ENCODE measurements at places on chromosomes 16 and 17.
A peak's percentile ranks its signal among the peaks of the same experiment; 100 is the strongest.

DNA sequence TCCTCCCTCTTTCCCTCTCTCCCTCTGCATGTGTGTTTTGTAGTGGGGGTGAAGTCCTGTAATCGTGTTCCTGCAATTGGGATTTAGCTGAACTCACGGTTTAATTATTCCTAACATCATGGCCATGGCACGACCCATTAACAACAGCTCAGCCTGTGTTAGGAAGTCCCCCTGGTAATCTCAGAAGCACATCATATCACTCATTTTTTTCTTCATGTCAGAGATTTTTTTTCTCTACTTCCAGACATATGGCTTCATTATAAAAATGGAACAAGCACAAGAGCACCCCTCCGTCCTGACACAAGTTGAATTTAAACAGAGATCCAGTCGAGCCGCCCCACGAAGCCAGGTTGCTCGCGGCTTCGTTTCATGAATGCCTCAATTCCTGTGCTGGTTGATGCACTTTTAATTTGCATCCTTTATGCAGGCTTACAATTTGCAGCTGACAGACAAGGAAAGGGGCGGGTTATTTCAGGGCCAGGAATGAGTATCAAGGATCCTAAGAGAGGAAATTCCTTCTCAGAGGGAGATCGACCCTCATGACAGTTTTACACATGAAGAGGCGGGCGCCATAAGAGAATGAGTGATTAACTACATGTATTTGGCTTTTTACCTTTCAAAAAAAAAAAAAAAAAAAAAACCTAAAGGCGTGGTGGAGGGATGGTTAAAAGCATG is 192.9 kb downstream of the MAF start:
- DNase-seq, result no peak

DNA sequence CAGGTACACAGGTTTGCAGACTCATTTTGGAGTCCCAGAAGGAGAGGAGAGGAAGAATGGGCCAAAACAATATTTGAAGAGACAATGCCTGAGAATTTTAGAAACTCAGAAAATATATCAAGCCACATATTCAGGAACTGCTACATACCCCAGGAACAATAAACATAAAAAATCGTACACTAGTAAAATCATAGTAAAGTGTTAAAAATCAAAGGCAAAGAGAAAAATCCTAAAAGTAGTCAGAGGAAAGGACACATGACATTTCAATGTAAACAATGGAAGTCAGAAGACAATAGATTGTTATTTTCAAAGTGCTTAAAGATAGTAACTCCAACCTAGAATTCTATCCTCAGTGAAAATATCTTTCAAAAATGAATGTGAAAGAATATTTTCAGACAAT is 28.5 kb upstream of the NACA2 start:
- DNase-seq, result no peak

- DNase-seq, result no peak
Observed at GRCh38 chr17:7403727-7403976, 245 bp downstream of the TMEM256 start.

DNA sequence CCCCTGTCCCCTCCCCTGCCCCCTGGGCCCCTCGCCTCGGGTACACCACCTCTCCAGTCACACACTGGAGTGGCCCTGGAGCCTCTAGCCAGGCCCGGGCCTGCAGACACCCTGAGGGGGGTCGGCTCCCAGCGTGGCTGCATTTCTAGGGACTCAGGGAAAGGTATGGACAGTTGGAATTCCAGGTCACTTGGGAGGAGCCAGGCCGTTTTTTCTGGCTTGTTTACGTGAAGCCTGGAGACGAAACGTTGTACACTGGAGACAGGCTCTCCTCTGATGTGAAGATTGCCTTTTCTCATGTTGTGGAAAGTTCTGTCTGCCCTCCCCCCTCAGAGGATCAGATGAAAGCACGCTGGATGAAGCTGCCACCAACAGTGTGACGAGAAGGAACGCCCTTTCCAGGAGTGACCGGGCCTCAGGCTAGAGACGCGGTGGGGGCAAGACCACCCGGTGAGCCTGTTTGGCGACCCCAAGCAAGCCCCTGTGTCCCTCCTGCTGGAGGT is 4.0 kb upstream of the PPP1R27 start:
- no peak for DNase-seq

DNA sequence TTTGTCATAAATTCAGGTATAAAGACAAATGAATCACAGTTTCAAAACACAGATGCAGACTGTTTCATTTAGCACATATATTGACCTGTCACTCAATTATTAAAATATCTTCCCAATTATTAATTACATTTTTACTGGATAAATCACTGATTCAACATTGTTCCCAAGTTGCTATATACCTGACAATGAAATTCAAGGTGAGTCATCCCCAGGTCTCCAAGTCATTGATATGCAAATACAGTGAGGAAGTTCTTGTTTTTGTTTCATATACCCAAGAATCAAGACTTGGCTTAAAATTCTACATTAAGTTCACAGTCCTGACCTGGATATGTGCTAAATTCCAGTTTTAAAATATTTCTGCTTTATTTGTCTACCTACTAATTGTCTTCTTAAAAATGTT is 599.3 kb upstream of the PSMD7 start:
- DNase-seq, result no peak

- DNase-seq, result peak; percentile 32
Observed at GRCh38 chr16:10964039-10964890, 19.9 kb downstream of the CLEC16A start.

- no peak for DNase-seq
Observed at GRCh38 chr17:27343977-27344607, 50.2 kb downstream of the WSB1 start.

DNA sequence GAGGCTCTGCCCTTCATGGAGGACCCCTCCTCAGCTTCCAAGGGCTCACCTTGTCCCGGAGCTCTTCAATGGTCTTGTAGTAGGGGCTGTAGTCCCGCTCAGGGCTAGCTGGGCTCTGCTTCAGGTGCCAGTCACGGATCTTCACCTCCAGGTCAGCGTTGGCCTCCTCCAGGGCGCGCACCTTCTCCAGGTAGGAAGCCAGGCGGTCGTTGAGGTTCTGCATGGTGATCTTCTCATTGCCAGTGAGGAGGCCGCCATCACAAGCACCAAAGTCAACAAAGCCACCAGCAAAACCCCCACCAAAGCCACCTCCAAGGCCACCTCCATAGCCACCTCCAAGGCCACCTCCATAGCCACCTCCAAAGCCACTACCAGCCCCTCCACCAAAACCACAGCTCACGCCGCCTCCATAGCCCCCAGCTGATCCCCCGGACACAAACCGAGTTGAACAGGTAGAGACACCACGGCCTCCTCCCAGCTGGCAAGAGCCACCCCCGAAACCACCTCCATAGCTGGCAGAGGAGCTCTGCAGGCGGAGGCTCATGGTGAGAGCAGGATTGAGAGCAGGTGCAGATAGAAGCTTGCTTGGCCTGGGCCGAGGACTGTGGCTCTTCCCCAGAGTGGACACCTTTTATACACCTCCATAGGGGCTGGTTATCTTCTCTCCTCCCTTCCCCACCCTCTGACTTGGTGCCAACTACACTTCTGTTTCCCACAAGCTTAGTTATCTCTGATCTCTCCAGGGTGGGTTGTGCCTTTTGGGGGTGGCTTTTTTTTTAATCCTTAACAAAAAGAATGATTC is at the start of gene KRT13:
Gene KRT13 (minus strand): TSS at position 606 of the 802 bp plus-strand sequence. CDS start 62 bp downstream, at position 544.
- DNase-seq, result no peak

DNA sequence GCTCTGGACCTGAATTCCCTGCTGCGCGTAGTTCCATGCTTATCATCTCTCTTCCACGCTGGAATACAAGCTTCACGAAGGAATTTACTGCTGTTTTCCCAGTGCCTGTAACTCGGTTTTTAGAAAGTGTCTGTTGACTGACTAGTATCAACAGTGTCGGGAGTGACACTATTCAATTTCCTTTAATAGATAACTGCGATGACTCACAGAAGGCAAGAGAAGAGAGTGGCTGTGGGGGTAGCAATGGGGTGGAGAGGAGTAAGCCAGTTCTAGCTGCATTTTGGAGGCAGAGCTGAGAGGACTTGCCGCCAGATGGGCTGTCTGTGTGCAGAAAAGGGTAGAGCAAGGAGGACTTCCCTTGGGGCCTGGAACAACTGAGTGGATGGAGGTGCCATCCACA is 25.2 kb downstream of the B4GALNT2 start:
- no peak for DNase-seq

GRCh38 chr17:77258638-77259037 is 117.9 kb downstream of the SEC14L1 start:
- no peak for DNase-seq

- DNase-seq, result no peak
Observed at GRCh38 chr16:51845586-51846305, 694.7 kb upstream of the SALL1 start.

GRCh38 chr16:85798283-85798776 is 1.0 kb downstream of the EMC8 start:
- DNase-seq, result no peak

DNA sequence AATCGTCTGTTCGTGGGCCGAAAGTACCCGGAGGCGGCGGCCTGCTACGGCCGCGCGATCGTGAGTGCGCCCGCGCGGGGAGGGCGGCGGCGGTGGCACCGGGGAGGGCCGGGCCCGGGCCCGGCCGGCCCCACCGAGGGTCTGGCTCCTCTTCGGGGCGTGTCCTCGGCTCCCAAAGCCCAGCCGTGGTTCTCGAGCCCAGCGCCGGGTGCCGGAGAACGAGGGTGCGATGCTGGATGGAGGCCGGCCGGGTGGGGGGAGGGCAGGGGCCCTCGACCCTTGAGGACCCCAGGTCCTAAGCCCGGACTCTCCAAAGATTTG is 375 bp downstream of the STUB1 start:
- no peak for DNase-seq

- DNase-seq, result no peak
Observed at GRCh38 chr16:85360323-85361277, 248.3 kb upstream of the CIBAR2 start.

GRCh38 chr17:8192070-8192815 is 2.3 kb upstream of the BORCS6 start:
- no peak for DNase-seq

GRCh38 chr17:73256220-73256619 is 5.5 kb downstream of the CPSF4L start:
- no peak for DNase-seq

- DNase-seq, result no peak
Observed at GRCh38 chr17:82938486-82938872, 98.7 kb upstream of the ZNF750 start.

GRCh38 chr16:64638766-64639165 is 483.1 kb downstream of the CDH11 start:
- no peak for DNase-seq

- DNase-seq, result no peak
Observed at GRCh38 chr17:81329927-81330883, 35.1 kb upstream of the SLC38A10 start.

GRCh38 chr16:89860747-89861304 is 12.6 kb upstream of the TCF25 start:
- no peak for DNase-seq

- DNase-seq, result peak; percentile 32
Observed at GRCh38 chr16:48330841-48331192, 54.4 kb downstream of the SIAH1 start.

- DNase-seq, result no peak
Observed at GRCh38 chr17:17638467-17638866, 42.8 kb upstream of the RAI1 start.

- no peak for DNase-seq
Observed at GRCh38 chr17:81635973-81636504, 873 bp downstream of the NPLOC4 start.

- no peak for DNase-seq
Observed at GRCh38 chr17:17740615-17741348, 59.5 kb downstream of the RAI1 start.

GRCh38 chr17:16448490-16448889 is 33.1 kb downstream of the TRPV2 start:
- no peak for DNase-seq

- no peak for DNase-seq
Observed at GRCh38 chr16:77732241-77732946, 10.1 kb downstream of the NUDT7 start.

DNA sequence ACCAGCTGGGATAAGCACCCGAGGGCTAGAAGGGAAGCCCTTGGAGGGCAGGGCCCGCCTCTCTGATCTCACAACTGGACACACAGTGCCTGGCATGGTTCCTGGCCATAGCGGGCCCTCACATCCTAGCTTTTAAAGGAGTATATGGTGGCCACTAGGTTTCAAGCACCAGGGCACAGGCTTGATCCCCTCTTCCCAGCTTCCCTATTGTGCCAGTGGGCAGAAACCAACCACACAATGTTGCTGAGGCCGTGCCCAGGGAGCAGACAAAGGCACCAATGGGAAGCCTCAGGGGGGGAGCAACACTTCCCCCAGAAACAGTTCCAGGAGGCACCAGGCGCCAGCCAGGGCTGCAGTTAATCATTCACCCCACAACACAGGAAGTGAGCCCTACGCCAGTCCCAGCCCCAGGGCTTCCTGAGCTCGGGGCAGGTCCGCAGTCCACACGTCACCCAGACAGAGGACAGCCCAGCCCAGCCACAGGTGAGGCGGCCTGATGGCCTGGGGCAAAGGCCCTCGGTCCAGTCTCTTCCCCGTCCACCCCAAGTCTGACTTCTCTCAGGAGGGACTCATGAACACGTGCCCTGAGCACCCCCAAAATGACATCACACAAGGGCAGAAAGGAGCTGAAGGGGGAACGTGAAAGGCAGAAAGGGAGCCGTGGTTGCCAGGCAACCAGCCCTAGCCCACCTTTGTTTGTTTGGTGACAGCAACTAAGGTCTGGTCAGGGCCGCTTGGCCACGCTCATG is 12.8 kb downstream of the SMIM5 start:
- peak; percentile 44 for DNase-seq

DNA sequence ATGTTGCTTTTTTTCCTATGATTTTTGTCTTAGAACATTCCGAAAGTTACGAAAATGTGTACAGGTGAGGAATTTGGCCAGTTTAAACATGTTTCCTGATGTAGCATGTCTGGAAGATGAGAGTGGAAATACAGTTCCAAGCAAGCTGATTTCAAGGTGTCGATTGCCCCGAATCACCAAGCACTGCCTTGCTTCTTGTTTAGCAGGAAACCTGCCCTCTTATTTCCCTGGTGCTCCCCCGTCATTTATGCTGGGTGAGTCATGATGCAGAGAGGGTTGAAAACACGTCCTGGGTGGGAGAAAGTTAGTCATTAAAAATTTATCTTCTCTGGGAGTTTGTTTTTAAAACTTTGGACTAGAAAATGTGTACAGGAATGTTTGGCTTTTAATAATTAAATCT is 608.6 kb upstream of the EEF2KMT start:
- no peak for DNase-seq

- DNase-seq, result no peak
Observed at GRCh38 chr17:7886227-7887037, 2.2 kb upstream of the CHD3 start.

GRCh38 chr17:61470530-61471136 is 18.4 kb downstream of the TBX4 start:
- no peak for DNase-seq

DNA sequence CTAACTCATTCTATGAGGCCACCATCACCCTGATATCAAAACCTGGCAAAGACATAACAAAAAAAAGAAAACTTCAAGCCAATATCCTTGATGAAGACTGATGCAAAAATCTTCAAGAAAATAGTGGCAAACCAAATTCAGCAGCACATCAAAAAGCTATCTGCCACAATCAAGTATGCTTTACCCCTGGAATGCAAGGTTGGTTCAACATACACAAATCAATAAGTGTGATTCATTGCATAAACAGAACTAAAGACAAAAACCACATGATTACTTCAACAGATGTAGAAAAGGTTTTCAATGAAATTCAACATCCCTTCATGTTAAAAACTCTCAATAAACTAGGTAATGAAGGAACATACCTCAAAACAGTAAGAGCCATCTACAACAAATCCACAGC is 48.4 kb downstream of the CMC2 start:
- no peak for DNase-seq

- DNase-seq, result no peak
Observed at GRCh38 chr17:8162233-8162996, at the start of gene VAMP2. Gene VAMP2, minus strand, starts transcription at chr17:8162948. Its CDS starts 69 bp downstream, at chr17:8162879.
